ENCODE measurements at places on chromosomes 13 and 19.
A peak's percentile ranks its signal among the peaks of the same experiment; 100 is the strongest.

DNA sequence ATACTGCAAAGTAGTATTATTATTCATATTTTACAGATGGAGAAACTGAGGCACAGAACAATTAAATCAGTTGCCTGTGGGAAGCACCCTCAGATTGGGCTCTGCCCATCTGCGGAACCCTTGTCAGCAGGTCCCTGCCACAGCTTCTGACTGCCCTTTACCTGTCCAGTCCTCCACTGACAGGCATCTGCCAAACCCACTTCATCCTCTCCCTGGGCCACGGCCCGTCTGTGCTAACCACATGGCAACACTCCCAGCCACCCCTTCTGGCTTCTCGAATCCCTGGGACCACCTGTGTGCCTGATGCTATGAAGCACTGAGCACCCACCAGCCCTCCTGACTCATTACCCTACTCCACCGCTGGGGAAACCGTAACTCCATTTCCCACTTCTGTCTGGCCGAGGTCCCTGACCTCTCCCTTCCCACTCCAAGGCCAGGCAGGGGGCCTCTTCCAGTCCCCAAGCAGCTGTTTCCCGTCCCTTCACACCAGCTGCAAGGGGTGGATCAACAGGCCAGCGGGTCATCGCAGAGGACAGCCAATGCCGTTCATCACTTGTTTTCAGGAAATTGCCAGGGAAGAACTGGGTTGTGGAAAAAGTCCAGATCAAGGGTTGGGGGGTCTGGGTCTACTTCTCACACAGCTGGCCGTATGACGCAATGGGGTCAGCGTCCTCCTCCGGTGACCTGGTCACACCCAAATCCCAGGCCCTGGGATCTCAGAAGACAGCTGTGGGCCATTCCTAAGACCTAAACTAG, 2.5 kb downstream of the KANK3 start:
- DNase-seq, result no peak

DNA sequence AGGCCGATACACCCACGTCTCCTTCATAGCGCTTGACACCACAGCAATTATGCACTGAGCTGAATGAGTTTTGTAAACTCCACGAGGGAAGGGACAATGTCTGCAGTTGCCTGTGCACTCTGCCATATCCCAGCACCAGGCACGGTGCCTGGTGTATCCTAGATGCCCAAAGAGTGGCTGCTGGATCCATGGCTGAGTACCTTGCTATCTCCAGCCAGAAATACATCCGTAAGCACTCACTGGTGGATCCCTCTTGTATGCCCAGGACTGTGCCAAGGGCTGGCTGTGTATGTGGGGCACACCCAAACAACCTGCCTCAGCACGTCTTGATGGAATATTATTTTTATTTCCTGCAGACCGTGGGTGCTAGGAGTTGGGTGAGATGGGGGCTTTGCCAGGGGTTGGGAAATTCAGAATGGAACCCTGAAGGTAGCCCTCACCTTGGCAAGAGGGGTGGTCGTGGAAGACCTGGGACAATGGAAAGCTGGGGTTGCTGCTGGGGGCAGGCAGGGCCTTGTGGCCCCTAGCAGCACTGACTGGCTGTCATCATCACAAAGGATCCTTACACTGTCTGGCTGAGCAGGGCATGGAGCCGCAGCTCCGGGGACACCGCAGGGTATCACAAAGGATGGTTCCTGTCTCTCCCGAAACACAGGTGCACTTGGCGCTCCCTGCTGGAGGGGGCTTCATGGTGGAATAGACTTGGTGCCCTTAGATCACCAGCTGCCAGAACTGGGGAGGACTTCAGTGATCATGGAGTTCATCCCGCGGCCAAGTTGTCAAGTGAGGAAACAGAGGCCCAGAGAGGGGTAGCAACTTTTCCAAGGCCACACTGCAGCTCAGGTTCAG, 131.3 kb downstream of the URI1 start:
- no peak for DNase-seq

DNA sequence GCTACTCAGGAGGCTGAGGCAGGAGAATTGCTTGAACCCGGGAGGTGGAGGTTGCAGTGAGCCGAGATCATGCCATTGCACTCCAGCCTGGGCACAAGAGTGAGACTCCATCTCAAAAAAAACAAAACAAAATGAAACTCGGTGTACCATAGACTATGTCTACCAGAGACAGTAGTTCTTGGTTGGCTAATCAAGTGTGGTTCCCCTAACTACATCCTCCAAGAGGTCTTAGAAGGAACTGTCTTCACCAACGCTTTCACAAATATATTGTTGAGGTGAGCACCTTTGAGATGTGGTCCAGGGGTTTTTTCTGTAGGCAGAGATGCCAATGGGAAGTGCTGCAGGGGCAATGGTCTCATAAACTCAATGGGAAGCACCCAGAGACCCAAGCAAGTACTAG, 48.0 kb downstream of the RFC3 start:
- DNase-seq, result no peak

- DNase-seq, result peak; percentile 97
Observed at GRCh38 chr19:10292206-10292788, 2.5 kb downstream of the ICAM5 start.

- DNase-seq, result no peak
Observed at GRCh38 chr13:108878732-108879131, 249.3 kb downstream of the MYO16 start.

DNA sequence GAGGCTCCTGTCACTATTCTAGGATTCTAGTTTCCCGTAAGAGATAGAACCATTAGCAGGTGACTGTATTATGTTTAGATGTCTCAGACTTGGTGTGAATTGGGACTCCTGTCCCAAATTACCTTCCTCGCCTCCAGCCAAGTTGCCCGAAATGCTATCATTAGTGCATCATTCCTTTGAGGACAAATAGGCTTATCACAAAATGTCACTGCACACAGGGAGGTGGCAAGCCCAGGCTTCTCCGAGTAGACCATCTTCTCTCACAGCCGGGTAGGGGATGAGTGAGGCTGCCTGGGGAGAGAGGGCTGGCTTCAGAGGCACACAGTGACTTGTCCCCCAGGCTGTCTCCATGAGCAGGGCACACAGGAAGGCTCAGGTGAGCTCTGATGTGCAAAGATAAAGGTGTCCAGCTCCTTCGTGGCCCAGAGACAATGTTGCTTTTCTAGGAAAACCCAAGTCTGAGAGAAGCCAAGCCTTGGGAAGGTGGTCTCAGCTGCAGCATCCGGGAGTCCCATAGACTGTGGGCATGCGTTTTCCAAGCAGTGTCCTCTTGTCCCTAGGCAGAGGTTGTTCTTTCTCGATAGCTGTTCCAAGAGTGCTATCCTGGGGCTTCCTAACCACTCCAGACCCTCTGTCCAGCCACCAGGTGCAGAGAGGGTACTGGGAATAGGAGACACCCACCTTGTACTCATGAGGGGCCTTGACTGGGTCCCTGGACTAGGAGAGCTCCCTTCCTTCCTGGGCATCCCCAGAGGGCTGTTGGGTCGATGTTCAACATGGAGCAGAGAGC, 163.1 kb upstream of the TSHZ3 start:
- peak; percentile 9 for DNase-seq

DNA sequence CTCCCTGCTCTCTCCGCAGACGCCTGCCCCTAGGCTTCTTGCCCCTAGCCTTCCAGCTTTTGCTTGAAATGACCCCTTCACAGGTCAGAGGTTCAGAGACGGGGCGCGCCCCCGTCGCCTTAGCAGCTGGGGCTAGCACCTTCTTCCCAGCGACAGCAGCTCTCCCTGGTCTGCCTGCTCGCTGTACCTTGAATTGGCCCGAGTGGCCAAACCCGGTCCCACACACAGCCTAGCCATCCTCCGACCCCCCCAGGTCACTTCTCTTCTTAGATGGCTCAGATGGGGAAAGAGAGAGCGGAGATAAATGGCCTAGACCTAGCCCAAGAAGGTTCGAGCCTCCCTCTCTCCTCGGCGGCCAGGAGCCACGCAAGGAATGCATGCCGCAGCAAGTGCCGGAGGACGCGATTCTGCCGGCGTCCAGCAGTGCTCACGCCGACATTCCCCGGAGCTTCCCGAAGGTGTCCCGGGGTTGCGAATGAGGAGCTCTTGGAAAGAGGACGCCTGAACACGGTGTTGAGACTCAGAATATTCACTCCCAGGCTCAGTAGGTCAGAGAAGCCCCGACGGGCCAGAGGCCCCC, 1.3 kb downstream of the CDX2 start:
- DNase-seq, result no peak

DNA sequence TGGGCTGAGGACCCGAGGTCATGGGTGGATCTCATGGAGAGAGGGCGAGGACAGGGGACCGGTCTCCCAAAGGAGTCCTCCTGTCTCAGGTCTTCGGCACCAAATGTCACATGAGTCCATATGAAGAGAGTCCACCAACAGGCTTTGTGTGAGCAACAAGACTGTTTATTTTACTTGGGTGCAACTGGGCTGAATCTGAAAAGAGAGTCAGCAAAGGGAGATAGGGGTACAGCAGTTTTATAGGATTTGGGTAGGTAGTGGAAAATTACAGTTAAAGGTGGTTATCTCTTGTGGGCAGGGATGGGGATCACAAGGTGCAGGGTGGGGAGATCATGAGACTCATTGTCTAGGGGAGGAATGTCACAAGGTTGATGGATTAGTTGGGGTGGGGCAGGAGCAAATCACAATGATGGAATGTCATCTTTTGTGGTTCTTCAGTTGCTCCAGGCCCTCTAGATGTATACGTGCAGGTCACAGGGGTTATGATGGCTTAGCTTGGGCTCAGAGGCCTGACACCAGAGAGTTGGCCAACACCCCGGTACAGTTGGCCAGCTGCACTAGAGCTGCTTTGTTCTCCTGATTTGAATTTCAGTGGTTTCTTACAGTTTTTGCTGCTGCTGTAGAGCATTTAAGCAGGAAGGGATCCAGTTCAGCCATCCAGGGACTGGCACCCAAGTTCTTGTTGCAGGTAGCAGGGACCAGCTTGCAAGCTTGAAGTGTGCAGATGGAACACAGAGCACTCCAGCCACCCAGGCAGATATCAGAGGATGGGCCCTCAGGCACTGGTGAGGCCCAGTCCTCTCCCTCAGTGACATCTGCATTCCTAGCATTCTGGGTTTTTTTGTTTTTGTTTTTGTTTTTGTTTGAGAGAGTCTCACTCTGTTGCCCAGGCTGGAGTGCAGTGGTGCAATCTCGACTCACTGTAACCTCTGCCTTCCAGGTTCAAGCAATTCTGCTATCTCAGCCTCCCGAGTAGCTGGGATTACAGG, 26.4 kb upstream of the IGFL1 start:
- DNase-seq, result no peak

DNA sequence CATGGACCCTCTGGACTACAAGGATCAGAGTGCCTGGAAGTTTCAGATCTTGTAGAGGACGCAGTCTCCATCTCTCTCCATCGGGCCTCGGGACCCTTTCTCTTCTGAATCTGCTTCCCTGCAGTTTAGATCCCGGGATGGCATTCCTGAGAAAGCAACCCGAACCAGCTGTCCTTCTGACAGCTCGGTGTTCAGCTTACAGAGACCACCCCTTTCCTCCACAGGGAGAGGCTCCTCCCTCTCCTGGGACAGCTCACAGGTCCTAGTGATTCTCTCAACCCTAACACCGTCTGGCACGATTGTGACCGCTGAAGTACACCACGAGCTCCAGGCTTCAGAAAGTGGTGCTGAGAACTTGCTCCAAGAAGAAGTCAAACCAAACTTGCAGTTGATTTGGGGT, 18.2 kb downstream of the CRX start:
- no peak for DNase-seq

DNA sequence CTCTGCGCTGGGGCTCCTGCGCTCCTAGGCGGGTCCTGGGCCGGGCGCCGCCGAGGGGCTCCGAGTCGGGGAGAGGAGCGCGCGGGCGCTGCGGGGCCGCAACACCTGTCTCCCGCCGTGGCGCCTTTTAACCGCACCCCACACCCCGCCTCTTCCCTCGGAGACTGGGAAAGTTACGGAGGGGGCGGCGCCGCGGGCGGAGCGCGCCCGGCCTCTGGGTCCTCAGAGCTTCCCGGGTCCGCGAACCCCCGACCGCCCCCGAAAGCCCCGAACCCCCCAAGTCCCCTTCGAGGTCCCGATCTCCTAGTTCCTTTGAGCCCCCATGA, at the start of gene GJB2:
GJB2 (minus strand) TSS at position 103 of the 326 bp plus-strand sequence. CDS start 3,357 bp downstream, outside the sequence.
- no peak for DNase-seq
